Dorsolateral prefrontal cortex (tissue), 122 donors: ENCODE measurements at places on chromosomes 12 and 14. TPM values are rescaled to one million over a fixed set of nuclear protein-coding genes. Genes with fewer than 3 reads are reported as not detected.

Gene TAS2R7
- total RNA-seq: 1.00 TPM

Gene TSPAN11
- 11.0 TPM for total RNA-seq

Gene PTPRO
- total RNA-seq: 34.3 TPM

Gene ZFYVE1
- total RNA-seq: 33.2 TPM

Gene GPR132
- 1.7 TPM for total RNA-seq

Gene CMKLR1
- total RNA-seq: 4.8 TPM

Gene KRT83
- total RNA-seq: not detected

Gene TBC1D30
- 21.3 TPM for total RNA-seq

Gene IGF1
- total RNA-seq: 13.1 TPM
